GM12864 (cell line): ENCODE measurements at places on chromosomes 4 and X.
A peak's percentile ranks its signal among the peaks of the same experiment; 100 is the strongest.

DNA sequence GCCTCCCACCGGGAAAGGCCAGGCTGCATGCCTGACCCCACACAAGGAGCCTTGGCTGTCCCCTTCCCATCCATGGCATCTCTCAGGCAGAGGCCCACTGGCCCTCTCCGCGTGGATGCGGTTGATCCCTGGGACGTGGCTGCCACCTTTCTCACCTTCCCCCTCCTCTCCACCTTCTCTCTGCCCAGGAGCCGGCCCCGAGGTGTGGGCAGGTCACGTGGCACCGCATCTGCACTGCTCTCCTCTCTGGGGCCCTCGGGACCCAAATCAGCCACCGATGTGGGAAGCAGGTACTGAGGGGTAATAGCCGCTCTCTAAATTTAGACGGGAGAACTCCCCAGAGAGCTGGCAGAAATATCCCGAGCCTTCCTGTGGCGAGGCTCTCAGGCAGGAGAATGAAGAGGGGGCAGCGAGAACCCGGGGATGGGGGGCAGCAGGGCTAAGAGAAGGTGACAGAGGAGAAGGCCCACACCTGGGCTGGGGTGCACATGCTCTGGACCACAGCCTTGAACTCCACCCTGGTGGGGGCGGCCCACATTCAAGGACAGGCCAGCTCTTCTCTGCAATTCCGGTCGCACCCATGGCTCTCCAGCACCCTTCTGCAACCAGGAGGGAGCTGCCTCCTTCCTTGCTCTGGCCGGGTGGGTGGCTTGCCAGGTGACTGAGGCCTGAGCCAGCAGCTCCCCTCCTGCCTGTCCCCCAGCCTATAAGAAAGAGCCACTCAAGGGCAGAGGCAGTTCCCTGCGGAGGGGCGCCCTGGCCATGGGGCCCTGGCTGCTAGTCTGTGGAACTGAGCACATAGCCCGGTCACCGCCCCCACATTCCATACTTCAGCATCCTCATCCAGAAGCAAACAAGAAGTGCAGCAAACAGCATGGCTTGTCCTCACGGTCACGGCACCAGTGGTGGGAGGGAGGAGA is 9.6 kb upstream of the DUSP9 start:
- no peak for DNase-seq

GRCh38 chr4:168388890-168389289 is 70.3 kb upstream of the DDX60 start:
- DNase-seq: no peak

DNA sequence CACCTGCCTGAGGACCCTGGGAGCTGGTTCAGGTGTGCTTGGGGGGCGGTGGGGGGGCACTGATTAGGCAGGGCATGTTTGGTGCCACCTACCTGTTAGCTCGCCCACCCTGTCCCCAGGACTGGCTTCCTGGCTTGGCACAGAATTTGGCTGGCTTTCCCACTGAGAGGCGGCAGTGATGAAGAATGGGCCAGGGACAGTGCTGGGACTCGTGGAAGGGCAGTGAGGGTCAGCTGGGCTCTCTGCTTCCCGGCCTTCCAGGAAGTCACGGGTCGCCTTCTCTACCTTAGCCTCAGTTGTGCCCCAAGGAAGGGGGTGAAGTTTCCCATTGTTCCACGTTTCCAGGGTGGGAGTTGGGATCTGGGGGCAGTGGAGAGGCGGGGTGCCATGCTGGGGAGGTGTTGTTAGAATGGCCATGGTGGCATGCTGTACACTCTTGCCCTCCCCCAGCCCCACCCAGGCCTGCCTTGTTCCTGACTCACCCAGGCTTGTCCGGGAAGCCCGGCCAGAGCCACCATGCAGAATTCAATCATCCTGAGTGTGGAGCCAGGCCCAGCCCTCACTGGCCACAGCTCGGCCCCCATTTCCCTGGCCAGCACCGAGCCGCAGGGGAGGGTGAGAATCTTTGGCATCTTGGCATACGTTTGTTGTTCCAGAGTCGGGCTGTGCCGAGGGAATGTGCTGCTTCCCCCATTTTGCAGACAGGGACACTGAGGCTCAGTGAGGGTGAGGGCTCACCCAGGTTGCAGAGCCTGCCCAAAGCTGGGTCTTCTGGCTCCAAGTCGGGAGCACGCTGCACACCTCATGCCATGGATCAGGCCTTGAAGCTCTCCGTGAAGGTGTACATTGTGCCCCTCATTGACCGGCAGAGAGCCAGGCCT is 21.9 kb upstream of the GPR78 start:
- DNase-seq: no peak

DNA sequence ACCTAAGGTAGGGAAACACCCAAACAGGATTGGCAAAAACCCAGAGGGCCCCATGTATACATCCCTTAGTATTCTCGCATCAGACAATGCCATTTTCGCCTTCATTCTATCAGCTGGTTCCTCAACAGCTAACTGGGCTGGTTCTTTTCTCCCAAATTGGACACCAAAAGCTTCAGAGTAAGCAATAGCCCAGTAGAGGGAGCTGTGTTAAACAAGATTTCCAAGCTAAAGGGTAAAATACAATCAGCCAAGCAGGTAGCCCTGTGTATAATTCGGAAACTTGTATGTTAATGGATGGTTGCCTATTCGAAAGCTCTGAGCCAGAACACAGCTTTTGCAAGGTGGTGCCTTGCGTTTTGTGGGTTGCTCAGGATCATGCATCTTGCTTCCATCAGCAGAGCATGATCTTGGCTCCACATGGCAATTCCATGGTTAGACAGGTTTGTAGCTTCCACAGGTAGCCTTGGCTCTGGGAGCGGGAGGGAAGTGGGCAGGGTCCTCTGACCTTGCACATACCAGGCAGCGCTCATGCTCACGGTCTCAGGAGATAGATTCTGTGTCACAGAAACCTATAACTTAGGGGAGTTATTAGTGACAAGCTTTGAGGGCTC is 115.2 kb upstream of the LNX1 start:
- peak; percentile 49 for DNase-seq

DNA sequence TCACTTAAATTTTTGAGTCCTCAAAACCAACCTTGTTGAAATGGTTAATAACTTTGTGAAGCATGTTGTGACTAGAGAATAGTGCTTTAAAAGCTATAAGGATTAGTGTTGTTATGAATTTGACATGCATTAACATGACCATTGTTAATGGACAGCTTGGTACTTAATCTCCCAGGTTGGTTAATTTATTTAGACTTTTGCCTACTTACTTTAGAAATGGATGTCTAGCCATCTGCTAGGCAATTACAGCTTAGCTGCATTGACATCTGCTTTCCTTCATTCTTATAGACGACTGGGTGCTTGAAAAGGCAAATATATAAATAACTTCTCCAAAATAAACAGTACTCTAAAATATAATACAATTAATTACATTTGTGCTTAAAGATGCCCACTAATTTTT is 368.0 kb downstream of the CCSER1 start:
- no peak for DNase-seq

- no peak for DNase-seq
Observed at GRCh38 chrX:131918839-131919238, 104.3 kb upstream of the STK26 start.

DNA sequence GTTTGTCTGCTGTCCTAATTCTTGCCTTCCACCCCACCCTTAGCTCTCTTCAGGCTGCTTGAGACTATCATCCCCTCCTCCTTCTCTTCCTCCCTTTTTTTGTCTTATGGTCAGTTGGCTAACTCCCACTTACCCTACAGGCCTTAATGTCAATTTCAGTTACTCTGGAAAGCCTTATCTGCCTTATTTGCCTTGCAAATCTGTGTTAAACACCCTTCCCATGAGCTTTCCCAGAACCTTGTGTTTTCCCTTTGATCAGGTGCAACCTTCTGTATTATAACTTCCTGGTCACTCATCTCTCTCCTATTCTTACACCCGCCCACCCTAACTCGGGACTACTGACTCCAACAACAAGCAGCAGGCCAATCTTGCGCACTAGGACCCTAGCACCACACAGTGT is 74.8 kb downstream of the COX18 start:
- DNase-seq: no peak

DNA sequence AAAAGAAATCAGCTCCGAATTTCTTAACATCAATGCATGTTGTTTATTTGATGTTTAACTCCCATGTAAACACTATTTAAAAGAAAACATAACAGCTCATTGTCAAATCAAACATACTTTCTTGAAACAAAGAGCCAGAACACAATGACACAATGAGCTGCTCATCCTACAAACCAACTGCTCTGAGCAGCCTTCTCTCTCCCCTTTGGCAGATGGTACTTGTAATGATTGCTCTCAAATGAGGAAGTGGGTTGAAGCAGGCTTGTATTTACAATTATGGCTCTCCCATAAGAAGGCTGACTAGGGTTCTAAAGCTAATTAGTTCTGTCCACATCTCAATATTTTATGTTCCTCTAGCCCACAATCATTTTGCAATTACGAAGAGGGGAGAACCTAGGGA is 637.8 kb upstream of the ADGRL3 start:
- no peak for DNase-seq

GRCh38 chr4:139528377-139529005 is 27.5 kb downstream of the SETD7 start:
- DNase-seq: peak; percentile 15

DNA sequence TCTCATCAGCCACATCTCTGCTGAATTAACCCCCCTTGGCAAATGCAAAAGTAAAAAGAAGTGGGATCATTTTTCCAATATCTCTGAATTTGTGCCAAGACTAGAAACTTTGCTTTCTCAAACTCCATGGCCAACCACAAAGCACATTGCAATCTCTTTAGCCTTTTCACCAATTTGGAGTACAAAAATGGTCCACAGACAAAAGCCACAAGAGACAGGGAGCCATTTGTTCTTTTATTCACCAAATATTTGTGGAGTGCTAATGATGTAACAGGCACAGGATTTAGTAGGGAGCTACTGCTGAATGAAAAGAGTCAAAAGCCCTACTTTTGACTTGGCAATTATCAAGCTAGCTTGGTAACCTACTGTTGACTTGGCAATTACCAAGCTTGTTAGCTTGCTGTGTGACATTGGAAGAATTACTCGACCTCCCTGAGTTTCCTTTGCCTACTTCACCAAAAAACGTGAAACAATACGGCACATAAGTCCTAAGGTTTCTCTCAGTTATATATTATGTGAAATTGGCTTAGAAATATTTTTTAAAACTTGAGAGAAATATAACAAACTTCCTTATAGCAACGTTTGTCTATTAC is 97.1 kb upstream of the KLF3 start:
- DNase-seq: no peak

DNA sequence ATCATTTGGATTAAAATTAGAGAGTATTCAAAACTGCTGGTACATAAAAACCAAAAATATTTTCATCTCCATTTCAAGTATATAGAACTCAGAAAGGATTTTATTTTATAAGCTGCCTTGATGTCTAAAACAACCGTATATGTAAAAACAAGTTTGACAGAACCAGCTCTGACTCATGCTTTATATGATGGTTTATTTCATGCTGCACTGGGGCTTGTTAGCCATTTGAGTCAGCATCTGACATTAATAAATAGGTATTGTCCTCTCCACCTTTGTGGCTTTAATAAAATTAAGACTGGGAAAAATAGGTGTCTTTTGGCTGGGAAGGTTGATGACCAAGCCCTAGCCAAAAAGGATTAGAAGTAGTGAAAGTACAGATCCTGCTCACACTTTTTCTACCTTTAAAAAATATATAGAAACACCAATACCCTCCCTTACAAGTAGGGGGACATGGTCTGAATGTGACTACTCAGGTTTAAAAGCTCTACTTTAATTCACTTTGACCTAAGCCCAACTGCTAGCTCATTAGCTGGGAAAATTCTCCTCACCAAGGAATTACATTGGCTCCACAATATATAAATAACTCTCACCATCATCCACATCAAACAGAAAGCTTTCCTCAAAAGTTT is 228.1 kb downstream of the ADAMTS3 start:
- no peak for DNase-seq

GRCh38 chrX:11064851-11065600 is 46.1 kb upstream of the HCCS start:
- no peak for DNase-seq

- no peak for DNase-seq
Observed at GRCh38 chr4:22987870-22988269, 295.1 kb downstream of the GBA3 start.

DNA sequence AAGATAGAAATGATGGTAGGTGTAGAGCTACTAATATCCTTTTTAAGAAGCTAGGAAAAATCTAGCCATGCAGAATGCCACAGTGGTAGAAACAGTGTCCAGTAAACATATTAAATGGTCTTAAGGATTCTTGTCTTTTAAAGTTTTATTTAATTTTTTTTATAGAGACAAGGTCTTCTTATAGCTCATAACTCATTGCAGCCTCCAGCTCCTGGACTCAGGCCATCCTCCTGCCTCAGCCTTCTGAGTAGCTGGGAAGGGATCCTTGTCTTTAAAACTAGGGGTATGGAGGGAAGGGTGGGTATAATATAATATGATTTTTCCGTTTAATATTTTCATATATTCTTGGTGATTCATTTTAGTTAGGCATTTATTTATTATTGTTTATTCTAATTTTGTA is 3.8 kb downstream of the TMEM165 start:
- no peak for DNase-seq

GRCh38 chr4:106583567-106583966 is 215.0 kb upstream of the GIMD1 start:
- no peak for DNase-seq

DNA sequence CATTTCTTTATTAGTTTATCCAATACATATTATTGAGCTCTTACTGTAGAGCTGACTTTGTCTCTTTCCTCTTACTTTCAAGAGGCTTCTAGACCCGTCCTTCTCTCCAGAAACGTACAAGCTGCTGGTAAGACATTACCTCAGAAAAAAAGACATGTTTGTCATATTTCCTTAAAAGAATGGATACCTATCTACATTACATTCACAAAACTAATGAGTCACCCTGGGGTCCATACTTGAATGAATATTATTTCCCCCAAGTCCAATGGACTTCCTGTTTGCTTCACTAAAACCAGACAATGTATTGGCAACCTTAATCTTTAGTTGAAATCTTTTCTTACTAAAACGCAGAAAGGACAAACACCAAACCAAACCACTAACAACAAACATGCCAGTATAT is 176.5 kb upstream of the CLNK start:
- no peak for DNase-seq

GRCh38 chr4:37903901-37904300 is 13.0 kb downstream of the TBC1D1 start:
- no peak for DNase-seq

- DNase-seq: no peak
Observed at GRCh38 chr4:87071401-87071800, 136.6 kb downstream of the AFF1 start.

- DNase-seq: no peak
Observed at GRCh38 chr4:53120778-53121177, 245.1 kb downstream of the SCFD2 start.

DNA sequence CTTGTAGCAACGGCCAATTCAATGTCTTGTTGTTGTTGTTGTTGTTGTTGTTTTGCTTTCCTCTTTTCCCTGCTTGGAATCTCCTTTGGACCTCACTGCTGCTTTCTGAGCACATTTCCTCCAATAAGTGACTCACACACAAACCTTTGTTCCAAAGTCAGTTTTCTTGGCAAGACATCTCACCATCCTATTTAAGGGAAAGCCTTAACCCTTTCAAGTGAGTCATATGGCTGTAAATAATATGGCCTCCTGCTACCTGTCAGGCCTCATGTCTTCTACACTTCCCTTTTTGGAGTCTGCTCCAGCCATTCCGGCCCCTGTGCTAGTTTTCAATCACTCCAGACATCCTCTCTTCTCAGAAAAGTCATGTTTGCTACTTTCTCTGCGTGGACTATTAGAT is 79.5 kb upstream of the MAGEB10 start:
- DNase-seq: no peak
